Spleen (tissue), 13 donors: ENCODE measurements at places on chromosomes 7 and 10.

GRCh38 chr7:134890246-134891240 lies 95.8 kb upstream of the AGBL3 start:
- H3K27me3 ChIP-seq, result peaks cover 6% of the 10 kb centered on the region
- DNase-seq, result no peak
- no peak overlapping the region for H3K4me3 ChIP-seq
- H3K36me3 ChIP-seq, result no peaks in the 10 kb centered on the region
- H3K27ac ChIP-seq, result peak overlapping the region; percentile 44
- peaks cover 9% of the 10 kb centered on the region for H3K4me1 ChIP-seq

DNA sequence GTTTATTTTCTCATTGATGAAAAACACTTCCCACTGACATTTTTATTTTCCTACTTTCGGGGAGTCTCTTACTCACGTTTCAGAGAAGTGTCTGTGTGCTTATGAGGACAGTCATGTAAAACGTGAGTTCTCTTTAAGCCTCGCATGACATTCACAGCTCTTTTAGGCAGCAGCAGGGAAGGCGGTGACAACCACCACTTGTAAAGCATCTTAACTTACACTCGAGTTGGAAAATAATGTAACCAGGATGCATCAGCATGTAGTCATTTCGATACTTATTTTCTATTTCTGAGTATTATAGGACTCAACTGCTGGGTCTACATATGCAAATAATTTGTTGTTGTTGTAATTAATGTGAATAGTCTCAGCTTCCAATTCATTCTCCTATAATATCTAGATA lies 153.6 kb downstream of the SEMA3D start:
- no peak for DNase-seq
- H3K4me3 ChIP-seq, result no peak overlapping the region
- H3K27ac ChIP-seq, result no peak overlapping the region
- no peaks in the 10 kb centered on the region for H3K4me1 ChIP-seq

DNA sequence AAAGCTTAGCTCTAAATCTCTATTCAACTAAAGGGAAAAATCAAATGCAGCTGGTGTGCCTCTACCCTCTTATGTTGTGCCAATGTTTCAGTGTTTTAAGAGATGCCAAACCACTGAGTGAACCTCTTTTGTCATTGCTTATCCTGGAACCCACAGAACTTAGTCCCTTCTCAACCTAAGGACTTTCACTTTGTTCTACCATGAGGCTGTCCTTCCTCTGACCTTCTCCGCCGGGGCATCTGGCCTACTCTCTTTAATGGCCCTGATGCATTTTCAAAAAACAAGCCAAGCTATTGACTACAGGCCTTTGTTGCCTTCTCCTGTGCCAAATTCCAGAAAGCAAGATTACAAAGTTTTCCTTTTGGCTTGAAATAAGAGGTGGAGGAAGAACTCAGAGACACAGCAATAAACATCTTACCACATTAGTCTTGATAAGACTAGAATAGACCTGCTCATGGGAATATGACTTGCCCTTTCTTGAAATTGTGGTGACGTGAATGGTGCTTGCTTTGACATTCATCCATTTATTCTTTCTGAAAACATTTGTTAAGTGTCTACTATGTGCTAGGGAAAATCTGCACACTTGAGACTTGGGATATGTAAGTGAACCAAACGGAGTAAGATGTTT lies 253.2 kb upstream of the SMIM30 start:
- no peak for DNase-seq
- H3K27ac ChIP-seq, result no peak overlapping the region
- no peaks in the 10 kb centered on the region for H3K27me3 ChIP-seq

DNA sequence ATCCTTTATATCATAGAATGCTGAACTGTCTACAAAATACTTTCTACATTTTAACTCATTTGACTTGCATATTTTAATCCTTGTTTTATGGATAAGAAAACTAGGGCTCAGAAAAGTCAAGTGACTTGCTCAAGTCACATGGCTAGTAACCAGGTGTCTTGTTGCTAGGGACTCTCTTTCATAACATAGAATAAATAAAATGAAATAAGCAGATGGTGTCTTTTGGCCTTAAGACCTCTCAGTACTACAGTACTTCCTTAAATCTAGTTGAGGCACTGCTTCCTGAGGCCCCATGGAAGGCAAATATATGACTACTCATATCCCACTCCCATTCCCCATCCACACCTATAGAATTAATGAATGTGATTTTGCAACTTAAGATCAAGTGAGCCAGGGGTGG lies 87.9 kb downstream of the CDK6 start:
- DNase-seq, result no peak
- no peak overlapping the region for H3K27ac ChIP-seq
- no peaks in the 10 kb centered on the region for H3K27me3 ChIP-seq
- no peaks in the 10 kb centered on the region for H3K4me1 ChIP-seq

DNA sequence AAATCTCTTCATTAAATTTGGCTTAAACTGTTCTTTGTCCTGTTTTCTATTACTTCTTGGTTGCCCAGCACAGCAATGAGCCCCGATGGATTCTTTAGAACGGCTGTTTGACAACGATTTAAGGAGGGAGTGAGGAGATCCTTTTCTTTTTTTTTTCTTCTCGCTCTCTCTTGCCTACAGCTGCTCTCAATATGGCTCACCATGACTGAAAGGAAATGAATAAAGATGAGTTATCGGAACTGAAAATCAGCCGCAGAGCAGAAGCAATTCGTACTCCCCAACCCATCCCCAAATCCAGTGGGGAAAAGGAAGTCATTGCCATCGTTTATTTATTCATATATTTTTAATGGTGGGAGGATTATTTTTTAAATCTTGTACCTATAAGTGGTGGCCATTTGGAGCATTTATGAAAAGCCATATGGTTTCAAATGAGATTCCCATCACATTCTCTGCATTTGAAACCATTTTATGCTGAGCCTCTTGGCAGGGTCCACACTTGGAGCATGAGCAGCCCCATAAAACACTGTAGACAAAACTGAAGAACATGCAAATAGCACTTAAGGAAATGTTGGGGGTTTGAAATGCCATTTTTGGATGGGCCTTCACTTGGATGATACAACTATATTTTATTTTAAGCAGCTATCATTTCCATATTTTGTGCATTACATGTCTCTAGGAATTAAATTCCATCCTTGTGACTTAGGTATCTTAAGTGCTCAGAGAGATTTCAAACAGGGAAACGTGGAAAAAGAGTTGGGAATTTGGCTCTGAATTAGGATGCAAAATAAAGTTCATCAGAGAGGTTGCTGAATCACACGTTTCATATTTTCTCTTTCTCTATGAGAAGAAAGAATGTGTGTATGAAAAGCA lies 107.7 kb upstream of the FZD1 start:
- H3K27ac ChIP-seq, result no peak overlapping the region
- H3K4me3 ChIP-seq, result no peak overlapping the region
- no peaks in the 10 kb centered on the region for H3K4me1 ChIP-seq
- no peaks in the 10 kb centered on the region for H3K36me3 ChIP-seq
- no peak for DNase-seq
- H3K27me3 ChIP-seq, result no peaks in the 10 kb centered on the region

- no peaks in the 10 kb centered on the region for H3K27me3 ChIP-seq
- no peak overlapping the region for H3K4me3 ChIP-seq
- DNase-seq, result no peak
- no peak overlapping the region for H3K27ac ChIP-seq
- H3K4me1 ChIP-seq, result no peaks in the 10 kb centered on the region
- no peaks in the 10 kb centered on the region for H3K36me3 ChIP-seq
Measured at GRCh38 chr7:133183969-133184368, 68.9 kb upstream of the EXOC4 start.

- H3K27ac ChIP-seq, result no peak overlapping the region
- H3K27me3 ChIP-seq, result no peaks in the 10 kb centered on the region
- no peaks in the 10 kb centered on the region for H3K36me3 ChIP-seq
Measured at GRCh38 chr10:49746626-49747302, 15.4 kb downstream of the OGDHL start.

GRCh38 chr7:151660141-151660540 lies 140.4 kb upstream of the RHEB start:
- H3K27ac ChIP-seq, result no peak overlapping the region
- peaks cover 6% of the 10 kb centered on the region for H3K4me1 ChIP-seq
- H3K36me3 ChIP-seq, result no peaks in the 10 kb centered on the region
- no peak overlapping the region for H3K4me3 ChIP-seq

GRCh38 chr7:18202315-18203045 lies 174.8 kb upstream of the PRPS1L1 start:
- DNase-seq, result no peak
- H3K4me3 ChIP-seq, result no peak overlapping the region
- no peaks in the 10 kb centered on the region for H3K27me3 ChIP-seq
- peaks cover 21% of the 10 kb centered on the region for H3K4me1 ChIP-seq
- no peaks in the 10 kb centered on the region for H3K36me3 ChIP-seq

DNA sequence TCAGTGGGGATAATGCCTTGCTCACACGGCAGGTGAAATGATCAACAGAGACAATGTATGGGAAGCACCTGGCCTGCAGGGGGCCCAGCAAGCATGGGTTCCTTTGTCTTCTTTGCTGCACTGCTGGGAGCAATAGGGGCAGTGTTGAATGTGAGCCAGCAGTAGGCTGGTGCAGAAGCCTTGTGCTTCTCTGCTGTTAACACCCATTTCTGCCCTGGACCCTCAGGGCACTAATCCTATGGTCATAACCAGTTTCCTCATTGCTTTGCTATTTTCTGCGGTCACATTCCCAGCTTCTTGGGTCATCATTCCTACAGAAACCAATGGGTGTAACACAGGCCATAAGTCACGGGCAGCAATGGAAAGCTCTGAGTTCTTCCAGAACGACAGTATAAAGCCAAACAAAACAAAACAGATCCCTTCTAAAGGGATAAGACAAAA lies 10.9 kb upstream of the LGI1 start:
- no peak for DNase-seq
- H3K4me1 ChIP-seq, result peaks cover 7% of the 10 kb centered on the region
- peaks cover 3% of the 10 kb centered on the region for H3K27me3 ChIP-seq
- H3K4me3 ChIP-seq, result no peak overlapping the region
- no peaks in the 10 kb centered on the region for H3K36me3 ChIP-seq
- no peak overlapping the region for H3K27ac ChIP-seq

DNA sequence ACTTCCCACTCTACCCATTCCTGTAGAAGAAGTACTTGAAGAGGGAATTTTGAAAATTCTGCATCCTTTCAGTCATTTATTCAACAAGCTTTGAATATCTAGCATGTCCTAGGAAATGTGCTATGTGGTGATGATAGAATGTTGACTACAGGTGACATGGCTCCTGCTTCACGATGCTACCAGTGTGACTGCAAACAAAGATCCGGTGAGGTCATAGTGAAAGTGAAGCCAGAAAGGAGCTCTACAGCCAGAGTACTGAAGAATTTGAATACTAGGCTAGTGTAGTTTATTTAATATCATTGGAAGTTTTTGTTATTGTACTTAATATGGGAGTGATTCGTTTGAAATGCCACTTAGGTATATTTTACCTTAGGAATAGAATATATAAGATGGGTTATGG lies 348.1 kb downstream of the TFEC start:
- H3K27ac ChIP-seq, result no peak overlapping the region
- H3K4me3 ChIP-seq, result no peak overlapping the region
- no peak for DNase-seq
- H3K27me3 ChIP-seq, result no peaks in the 10 kb centered on the region

DNA sequence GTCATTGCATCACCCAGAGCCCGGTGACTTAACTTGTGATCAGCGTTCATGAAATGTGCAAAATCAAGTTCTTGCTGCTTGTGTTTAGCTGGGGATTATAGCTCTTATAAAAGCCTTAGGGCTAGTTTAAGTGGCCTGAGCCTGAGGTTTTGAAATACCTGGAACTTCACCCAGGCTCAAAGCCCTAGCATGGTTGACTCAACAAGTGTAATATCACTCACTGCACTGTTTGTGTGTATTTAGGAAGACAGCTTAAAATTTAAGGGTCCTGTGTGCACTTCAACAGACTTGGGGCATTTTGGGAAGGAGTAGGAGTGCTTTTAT lies 489.5 kb downstream of the GATA3 start:
- DNase-seq, result no peak
- no peaks in the 10 kb centered on the region for H3K4me1 ChIP-seq
- no peak overlapping the region for H3K27ac ChIP-seq
- H3K4me3 ChIP-seq, result no peak overlapping the region

DNA sequence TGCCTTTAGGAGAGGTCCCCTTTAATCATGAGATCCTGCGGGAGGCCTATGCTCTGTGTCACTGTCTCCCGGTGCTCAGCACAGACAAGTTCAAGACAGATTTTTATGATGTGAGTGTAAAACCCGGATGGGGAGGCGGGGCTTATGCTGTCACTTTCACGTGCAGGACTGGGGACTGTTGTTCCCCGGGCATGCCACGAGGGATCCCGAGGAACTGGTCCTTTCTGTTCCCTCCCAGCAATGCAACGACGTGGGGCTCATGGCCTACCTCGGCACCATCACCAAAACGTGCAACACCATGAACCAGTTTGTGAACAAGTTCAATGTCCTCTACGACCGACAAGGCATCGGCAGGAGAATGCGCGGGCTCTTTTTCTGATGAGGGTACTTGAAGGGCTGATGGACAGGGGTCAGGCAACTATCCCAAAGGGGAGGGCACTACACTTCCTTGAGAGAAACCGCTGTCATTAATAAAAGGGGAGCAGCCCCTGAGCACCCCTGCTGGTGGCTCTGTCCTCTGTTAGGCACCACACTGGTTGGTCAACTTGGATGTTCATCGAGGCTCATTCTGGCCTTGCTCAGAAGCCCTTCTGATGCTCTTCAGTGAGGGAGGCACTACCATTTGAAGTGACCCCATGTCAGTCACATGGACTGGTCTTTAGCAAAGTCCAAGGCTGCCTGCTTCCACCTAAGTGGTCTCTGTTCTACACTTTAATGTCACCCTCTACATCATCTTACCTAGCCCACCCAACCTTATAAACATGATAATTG lies 2.8 kb downstream of the COPS6 start:
- no peak for DNase-seq
- no peaks in the 10 kb centered on the region for H3K27me3 ChIP-seq
- H3K4me1 ChIP-seq, result peaks cover 18% of the 10 kb centered on the region
- no peak overlapping the region for H3K27ac ChIP-seq

DNA sequence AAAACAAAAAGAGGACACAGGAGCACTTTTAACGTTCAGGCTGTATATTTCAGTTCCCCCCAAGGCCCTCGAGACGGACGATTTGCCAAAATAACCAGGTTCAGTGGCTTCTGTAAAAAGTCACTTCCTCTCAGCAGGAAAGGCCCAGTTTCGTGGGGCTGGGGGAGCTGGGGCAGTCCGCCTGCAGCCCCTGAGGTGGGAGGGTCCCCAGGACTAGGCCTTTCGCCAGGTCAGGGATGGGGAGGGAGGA lies 28.8 kb downstream of the WDR86 start:
- peaks cover 37% of the 10 kb centered on the region for H3K4me1 ChIP-seq
- peaks cover 28% of the 10 kb centered on the region for H3K36me3 ChIP-seq
- peaks cover 24% of the 10 kb centered on the region for H3K27me3 ChIP-seq
- peak overlapping the region; percentile 40 for H3K4me3 ChIP-seq

DNA sequence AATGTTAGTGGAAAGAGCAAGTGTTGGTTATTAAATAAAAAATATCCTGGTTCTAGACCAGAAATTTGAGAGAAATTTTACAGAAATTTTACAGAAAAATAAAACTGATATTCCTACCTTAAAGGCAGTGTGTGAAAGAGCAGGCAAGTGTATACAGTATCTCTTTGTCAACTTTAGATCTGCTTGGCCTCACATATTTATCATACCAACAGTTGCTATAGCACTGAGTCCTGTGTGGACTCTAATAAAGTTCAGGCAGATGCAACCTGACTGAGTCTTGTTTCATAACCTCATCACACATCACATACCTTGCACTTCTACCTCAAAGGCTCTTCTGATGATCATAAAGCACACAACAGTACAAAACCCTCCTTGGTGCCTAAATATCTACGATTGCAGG lies 552.4 kb upstream of the PCDH15 start:
- no peaks in the 10 kb centered on the region for H3K36me3 ChIP-seq
- H3K4me1 ChIP-seq, result no peaks in the 10 kb centered on the region
- no peaks in the 10 kb centered on the region for H3K27me3 ChIP-seq

- H3K27me3 ChIP-seq, result no peaks in the 10 kb centered on the region
- no peak for DNase-seq
- no peak overlapping the region for H3K4me3 ChIP-seq
- H3K4me1 ChIP-seq, result peaks cover 11% of the 10 kb centered on the region
Measured at GRCh38 chr7:151550656-151551286, 31.1 kb upstream of the RHEB start.
